ENCODE measurements at places on chromosomes 11 and 22.
A peak's percentile ranks its signal among the peaks of the same experiment; 100 is the strongest.

DNA sequence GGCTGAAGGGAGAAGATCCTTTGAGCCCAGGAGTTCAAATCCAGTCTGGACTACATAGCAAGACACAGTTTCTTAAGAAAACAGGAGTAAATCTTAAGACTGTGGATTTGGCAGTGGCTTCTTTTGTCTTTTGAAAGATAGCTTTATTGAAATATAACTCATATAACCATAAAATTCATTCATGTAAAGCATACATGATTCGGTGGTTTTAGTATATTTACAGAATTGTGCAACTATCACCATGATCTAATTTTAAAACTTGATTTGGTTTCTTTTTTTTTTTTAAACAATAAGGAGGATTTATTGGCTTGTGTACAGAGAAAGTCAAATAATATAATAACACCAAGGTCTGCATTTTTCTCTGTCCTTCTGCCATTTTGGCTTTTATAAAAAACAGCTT is 23.1 kb upstream of the PSMA1 start:
- DNase-seq: no peak

DNA sequence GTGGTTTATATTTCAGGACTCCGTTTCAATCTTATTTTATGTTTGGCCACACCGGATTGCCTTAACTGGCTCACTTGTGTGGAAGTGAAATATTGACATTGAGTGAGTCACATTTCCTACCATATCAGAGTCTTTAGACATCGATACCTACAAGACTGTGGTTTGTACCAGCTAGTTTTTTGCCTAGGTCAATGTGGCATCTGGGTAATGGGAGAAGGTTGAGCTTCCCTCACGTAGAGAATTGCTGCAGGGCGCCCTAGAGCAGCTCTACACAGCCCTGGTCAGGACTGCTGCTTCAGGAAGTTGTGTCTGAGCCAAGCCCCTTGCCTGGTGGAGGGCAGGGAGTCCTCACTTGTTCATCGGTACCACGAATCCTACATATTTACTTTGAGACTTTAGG is 1.6 kb downstream of the GRAMD1B start:
- no peak for DNase-seq

- no peak for DNase-seq
These were observed 22.7 kb downstream of the GRAMD1B start for GRCh38 chr11:123452794-123453193.

- no peak for DNase-seq
These were observed 279.9 kb downstream of the DLG2 start for GRCh38 chr11:85347291-85347690.

- DNase-seq: no peak
These were observed 39.9 kb downstream of the MYEOV start for GRCh38 chr11:69333879-69334278.

DNA sequence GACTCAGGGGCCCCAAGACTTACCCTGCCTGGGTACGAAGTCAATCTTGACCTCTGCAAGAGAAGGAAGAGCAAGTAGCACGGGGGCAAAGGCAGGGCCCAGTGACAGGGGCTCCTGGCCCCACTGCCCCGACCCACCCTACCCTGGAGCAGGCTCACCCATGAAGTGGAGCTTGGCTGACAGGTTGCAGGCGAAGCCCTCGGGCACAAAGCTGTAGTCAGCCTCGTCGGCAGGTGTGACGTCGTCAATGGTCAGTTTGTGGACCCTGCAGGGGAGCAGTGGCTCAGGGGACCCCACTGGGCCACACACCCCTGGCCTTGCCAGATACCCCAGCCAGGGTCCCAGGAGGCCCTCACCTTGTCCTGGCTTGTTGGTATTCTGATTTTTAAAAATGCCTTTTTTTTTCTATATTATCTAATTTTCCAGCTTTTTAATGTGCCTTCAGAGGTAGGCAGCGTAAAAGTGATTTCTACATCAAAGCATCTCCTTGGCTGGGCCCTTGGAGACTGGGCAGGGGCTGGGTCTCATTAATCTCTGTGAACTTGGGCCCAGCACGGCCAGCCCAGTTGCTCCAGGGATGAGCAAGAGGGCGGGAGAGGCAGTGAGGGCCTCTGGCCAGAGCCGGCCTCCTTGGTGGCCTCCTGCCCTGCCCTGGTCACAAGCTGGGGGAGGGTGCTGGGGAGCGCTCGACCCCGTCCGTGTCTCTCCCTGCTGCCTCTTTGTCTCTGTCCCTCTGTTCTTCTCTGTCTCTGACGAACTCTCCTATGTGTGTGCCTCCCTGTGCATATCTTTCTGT is 11.3 kb downstream of the MYBPC3 start:
- DNase-seq: no peak

DNA sequence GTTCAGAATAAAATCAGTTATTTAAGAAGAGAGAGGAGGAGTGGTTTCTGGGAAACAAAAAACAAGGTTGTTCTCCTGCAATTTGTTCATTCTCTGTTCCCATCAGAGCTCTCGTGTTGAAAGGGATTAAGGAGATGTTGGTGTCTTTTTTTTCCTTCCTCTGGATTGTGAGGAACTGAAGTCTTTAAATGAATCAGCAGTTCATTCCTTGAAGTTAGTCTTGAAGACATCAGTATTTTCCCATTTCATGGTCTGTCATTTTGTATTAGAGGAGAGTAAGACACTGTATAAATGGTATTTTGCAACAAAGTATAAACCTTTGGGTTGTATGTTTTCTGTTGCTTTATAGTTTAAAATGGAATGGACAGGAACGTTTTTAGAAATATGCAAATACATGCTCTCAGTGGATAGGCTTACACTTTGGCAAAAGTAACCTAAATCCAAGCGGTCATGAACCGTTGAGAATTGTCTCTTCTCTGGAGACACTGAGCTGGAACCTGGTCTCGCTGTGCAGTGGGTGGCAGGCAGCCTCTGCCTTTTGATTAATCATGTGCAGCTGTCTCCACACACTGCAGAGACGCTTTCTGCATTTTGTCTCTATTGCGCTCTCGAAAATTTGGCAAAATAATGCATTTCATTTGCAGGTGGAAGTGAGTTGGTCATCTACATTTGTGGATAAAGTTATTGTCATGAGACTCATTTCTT is 33.0 kb downstream of the SAMM50 start:
- DNase-seq: no peak

DNA sequence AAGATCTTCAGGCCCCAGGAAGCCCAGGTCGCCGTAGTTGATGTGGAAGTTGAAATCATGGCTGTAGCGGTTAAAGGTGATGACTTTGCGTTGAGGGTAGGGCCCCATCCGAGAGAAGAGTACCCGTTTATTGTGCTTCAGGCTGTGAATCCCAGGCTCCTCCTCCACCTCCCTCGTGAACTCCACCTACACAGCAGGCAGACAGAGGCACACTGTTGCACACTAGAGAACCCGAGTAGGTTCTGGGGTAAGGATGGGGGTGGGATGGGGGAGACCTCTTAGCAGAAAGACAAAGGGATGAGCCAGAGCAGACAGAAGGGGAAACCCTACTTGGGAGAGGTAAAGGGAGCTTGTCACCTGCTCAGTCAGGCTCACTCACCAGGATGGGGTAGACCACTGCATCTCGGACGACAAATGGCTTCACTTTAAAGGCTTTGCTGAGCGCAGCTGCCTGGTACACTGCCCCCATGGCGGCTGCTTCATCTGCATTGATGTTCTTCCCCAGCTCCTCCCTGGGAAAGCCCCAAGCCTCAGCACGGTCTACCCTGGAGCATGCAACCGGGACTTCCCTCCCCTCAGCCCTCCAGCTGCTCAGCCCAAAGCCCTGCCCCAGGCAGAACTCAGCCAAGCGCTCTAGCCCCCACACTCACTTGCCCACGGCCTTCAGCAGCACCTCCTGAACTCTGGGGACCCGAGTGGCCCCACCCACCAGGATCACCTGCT is 5.4 kb downstream of the HYOU1 start:
- DNase-seq: no peak

GRCh38 chr11:15707194-15707593 is 592.5 kb downstream of the INSC start:
- no peak for DNase-seq

DNA sequence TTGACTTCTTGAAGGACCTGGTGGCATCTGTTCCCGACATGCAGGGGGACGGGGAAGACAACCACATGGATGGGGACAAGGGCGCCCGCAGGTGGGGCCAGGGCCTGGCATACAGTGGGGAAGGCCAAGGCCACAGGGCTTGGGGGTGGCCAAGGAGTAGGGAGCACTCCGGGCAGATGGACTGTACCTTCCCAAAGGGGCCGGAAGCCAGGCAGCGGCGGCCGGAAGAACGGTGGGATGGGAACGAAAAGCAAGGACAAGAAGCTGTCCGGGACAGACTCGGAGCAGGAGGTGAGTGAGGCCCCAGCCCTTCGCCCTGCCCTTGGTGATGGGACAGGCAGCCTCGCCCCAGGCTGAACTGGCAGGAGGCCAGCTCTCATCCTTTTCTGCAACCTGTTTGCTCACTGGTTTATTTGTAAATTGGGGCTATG is 1.2 kb downstream of the DRAP1 start:
- no peak for DNase-seq

DNA sequence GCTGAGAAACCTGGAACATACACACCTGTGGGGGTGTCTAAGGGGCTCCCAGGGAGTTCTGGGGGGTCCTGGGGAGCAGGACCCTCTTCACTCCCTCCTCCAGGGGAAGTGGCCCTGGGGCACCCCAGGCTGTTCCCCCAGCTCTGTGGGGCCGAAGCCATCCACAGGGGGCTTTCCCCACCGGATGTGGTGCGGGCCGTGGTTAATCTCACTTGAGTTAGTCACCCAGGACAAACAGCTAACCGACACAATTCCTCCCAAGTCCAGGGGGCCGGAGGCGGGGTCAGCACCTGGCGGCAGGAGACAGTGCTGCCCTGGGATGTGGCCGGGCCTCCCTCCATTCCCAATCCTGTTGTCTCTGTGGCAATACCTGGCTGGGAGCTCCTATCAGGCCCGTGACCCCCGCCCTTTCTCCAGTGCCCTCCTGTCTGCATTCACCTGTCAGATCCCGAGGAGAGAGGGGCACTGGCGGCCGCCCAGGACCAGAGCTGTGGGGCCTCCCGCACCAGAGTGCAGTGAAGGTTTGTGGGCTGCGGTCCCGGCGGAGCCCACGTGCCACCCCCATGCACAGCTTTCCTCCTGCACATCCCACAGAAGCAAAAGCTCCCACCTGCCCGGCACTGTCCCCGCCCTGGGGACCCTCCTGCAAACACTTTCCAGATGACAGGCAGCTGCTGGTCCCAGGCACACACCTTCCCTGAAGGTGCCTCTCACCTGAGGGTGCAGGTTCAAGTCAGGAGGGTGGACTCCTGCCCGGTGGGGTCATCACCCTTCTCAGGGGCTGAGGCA is 5.2 kb upstream of the MUC5AC start:
- no peak for DNase-seq

- no peak for DNase-seq
These were observed 633.7 kb downstream of the TBC1D22A start for GRCh38 chr22:47396105-47396504.

GRCh38 chr22:37169947-37170688 is 17.9 kb downstream of the C1QTNF6 start:
- DNase-seq: no peak

- DNase-seq: no peak
These were observed 412.9 kb downstream of the METTL15 start for GRCh38 chr11:28521075-28521474.

- DNase-seq: no peak
These were observed 25.7 kb upstream of the OAF start for GRCh38 chr11:120184946-120185705.

GRCh38 chr11:1163321-1163910 is 5.7 kb downstream of the MUC5AC start:
- no peak for DNase-seq

DNA sequence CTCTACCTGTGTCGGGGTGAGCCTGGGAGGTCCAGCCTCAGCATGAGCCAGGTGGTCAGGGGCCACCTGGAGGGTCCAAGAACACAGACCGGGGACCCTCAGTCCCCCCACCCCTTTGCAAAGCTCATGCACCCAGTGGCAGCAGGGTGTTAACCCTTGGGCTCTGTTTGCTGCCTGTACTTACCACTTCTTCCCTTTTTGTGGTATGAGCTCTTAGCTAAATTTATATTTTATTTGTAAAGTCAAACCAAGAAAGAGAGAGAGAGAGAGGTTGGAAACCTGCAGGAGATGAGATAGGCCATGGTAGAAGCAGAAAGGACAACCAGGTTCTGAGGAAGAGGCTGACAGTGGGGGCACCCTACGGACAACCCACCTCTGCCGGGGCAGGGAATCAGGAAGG is 29.9 kb downstream of the IL10RA start:
- no peak for DNase-seq

- no peak for DNase-seq
These were observed 286.2 kb upstream of the NARS2 start for GRCh38 chr11:78860720-78861422.

GRCh38 chr22:24162436-24162835 is 18.9 kb upstream of the SUSD2 start:
- DNase-seq: no peak

GRCh38 chr22:17057959-17058814 is 26.6 kb upstream of the IL17RA start:
- peak; percentile 3 for DNase-seq

- no peak for DNase-seq
These were observed 5.6 kb downstream of the OSBPL5 start for GRCh38 chr11:3159296-3160190.

DNA sequence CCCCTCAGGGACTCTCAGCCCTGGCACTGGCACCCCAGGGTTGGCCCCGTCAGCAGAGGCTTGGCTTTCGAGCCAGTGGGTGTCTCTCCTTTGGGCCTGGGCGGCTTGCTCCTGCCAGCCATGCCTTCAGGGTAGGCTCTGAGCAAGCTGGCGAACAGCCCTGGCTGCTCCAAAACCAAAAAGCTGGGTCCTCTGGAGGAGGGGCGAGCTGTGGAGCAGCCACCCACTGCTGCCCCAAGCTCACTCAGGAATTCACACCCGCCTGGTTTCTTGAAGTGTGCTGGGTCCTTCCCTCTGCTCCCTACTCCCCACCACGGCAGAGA is 6.2 kb downstream of the YDJC start:
- no peak for DNase-seq

- peak; percentile 46 for DNase-seq
These were observed 8.6 kb upstream of the CD82 start for GRCh38 chr11:44556735-44557409.

- no peak for DNase-seq
These were observed 282.0 kb downstream of the BLID start for GRCh38 chr11:121833970-121834369.

- no peak for DNase-seq
These were observed 1156.8 kb downstream of the LRRC4C start for GRCh38 chr11:40302669-40303068.

- DNase-seq: peak; percentile 16
These were observed 23.9 kb upstream of the PANX2 start for GRCh38 chr22:50146439-50147238.
